ENCODE measurements at places on chromosomes 7 and 10.

DNA sequence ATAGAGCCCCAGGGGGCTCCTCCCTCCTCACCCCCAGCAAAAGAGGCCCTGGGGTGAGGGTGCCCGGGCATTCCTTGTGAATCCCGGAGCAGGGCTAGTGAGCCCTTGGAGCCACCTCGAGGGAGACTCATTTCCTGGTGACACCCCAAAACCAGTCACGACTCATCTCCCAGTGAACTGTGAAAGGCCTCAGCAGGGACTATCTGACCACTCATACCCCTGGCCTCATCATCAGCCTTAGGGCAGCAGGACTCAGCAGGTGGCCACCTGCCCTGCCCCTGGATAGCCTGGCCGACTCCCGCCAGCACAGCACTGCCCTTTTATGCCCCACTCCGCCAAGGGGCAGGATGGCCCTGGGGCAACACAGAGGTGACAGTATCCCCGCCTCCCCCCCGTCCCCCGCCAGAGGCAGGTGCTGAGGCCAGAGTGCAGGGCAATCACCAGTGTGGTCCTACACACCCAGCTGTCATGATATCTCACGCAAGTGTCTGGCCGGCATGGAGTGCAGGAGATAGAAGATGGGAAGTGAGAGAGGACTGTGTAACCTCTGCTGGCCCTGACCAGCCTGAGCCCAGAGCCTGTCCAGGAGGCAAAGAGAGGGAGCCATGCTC lies 3.2 kb downstream of the SNCG start:
- DNase-seq = no peak

DNA sequence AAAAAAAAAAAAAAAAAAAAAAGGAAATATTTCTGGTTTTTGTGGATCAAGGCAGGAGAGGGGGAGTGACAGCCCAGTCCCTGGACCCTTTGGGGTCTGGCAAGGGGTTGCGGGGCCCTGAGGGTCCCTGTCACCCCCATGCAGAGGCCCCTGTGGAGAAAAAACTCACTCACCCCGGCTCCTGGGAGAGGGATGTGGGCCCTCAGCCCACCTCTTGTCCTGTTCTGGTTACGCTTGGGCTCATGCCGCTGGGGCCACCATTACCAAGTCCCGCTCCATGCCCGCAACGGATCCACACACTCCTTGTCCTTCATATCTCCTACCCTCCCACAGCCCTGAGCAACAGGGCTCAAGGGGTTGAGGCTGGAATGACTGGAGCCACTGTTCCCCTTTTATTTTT lies 1.0 kb upstream of the TMEM184A start:
- DNase-seq = no peak

GRCh38 chr7:118080947-118081346 lies 103.0 kb upstream of the LSM8 start:
- peak; percentile 81 for DNase-seq

DNA sequence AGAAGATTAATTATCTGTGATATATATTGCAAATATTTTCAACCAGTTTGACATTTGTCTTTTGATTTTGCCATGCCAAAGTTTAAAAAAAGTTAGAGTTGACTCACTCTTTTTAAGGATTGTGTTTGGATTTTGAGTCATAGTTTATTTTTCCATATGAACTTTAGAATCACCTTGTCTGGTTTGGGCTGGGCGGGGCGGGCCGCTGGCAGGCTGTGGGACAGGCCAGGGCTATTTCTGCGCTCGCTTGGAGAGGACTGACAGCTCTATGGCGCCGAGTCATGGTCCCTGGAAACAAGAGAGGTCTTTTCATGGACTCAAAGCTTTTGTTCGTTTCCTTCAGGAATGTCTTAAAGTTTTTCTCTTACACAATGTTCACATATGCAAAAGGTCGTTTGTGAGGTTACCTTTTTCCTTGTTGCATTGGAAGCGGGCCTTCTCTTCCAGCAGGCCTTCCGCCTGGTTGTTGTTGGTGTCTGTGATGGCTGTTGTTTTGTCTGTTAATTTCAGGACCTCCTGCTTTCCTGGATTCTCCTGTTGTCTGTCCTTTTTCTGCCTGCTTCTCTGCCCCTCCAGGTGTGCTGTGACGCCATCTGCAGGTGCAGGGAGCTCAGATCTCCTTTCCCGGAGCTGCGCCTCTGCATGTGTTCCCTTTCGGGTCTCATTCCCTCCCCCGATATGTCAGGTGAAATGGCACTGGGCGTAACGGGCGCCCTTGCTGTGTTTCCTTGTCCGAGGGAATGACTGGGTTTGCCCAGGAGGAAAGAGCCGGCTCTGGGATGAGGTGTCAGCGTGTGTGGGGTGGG lies 53.8 kb downstream of the INPP5A start:
- peak; percentile 69 for DNase-seq

DNA sequence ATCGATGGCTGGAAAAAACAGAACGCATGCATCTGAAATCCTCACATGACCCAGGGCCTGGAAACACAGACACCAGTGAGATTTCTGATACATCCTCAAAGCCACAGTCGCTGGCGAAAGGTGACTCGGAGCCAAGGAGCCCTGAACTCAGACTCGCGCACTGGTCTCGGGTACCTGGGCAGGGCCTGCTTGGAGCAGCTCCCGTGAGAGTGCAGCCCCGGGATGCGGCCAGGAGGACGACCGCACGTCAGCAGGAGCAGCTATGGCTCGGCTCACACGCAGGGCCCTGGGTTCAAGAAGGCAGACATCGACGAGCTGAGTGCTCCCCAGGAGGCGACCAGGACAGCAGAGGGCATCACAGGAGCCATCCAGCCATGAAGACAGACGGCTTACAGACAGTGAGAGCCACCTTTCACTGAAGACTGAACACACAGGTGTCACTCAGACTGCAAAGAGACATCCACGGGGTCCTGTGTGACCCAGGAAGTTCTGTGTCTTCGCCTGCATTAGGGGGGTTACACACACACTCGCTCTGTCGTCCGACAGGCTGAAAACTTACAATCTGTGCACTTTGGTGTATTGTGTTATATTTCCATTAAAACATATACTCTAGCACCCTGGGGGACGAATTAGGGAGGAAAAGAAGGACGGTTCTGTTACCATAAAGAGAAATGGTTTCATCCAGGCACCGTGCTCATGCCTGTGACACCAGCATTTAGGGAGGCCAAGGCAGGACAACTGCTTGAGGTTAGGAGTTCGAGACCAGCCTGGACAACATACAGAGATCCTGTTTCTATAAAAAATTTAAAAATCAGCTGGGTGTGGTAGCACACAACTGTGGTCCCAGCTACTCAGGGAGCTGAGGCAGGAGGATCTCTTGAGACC lies 227.7 kb downstream of the MAD1L1 start:
- no peak for DNase-seq

GRCh38 chr7:157930441-157930840 lies 593.6 kb downstream of the DNAJB6 start:
- no peak for DNase-seq

- no peak for DNase-seq
Measured at GRCh38 chr10:29056729-29057128, 232.1 kb upstream of the LYZL1 start.

DNA sequence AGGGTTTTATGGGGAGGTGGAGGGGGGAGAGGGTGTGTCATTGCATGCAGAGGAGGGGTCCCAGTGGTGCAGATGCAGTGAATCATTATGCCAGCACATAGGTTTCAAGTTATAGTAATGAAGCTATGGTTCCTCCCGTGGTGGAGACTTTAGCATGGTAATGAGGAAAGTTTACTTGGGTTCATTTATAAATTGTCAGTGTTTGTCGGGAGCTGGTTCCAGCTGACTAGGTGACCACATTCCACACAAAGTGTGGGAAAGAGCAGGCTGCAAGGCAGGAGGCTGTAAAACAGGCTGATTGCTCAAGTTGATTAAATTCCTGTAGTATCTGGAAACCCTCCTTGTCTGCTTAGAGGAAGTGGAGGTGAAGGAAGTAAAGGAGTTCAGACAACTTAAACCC lies 78.9 kb downstream of the SRI start:
- DNase-seq = peak; percentile 53

DNA sequence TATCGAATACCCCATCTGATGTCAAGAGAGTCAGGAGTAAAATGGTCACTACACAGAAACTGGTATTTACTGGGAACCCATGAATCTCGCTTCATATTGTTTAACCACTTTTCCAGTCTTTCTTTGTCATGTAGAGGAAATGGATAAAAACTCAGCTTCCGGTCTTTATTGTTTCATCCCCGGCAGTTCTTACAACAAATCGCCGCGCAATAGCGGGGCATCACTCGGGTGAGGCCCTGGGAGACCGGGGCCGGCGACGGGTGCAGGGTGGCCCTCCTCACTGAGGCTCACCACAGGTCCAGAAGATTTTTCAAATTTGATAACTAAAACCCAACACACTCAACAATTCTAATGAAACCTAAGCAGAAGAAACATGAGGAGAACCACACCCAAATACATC lies 35.6 kb upstream of the PTPRN2 start:
- no peak for DNase-seq

DNA sequence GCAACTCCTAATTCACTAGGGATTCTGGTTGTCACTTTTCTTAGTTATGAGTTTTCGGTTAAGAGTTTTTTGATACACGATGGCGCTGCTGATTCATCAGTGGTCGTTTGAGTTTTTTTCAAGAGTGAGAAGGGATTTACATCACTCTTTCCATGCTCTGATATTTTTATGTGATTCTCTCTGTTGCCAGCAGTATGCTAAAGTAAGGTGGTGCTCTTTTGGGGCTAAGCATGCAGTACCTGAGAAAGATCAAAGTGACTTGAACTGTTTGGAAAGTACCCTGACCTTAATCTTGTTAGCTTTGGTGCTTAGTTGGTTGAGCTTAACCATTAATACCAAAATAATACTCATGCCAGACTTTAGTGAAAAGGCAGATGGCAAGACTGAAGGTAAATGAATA lies 28.1 kb downstream of the STAMBPL1 start:
- no peak for DNase-seq

DNA sequence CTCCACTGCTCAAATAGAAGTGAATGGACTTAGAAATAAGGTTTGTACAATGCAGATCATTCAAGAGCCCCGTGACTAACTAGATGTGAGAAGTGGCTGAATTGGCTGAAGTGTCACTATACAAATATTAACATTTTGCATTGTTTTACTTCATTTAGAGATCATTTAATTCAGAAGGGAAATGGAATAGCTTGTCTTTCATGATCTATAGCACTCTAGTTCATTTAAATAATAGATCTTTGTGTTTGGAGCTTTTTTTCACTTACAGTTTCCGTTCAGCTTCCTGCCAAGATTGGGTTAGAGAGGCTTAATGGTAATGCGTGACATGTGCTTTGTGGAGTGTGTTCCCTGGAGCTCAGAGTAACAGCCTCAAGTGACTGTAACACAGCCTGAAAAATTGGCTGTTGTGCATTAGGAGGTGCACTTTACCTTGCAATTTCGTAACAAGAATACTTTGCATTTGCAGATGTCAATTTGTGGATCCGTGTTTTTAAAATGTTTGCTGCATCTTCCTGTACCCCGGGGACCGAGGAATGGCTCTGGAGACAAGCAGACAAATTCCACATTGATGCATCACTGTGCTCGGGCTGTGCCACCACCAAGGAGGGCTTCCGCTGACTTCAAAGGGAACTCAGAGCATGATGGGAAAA lies 170.3 kb downstream of the NRP1 start:
- no peak for DNase-seq

- DNase-seq = no peak
Measured at GRCh38 chr10:96188916-96189315, 58.8 kb downstream of the ZNF518A start.

DNA sequence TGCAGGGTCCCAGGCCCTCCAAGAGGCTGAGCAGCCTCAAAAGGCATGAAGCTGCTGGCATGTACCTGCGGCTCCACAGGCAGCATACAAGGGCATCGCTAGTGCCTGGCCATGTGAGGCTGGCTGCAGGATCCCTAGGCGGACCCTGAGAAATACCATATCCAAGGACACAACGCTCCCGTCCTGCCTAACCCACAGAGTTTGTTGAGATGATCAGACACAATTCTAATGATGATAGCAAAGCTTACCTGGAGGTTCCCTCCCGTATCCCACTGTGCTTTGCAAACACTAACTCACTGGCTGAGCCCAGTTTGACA lies 17.3 kb downstream of the CLRN3 start:
- DNase-seq = no peak

DNA sequence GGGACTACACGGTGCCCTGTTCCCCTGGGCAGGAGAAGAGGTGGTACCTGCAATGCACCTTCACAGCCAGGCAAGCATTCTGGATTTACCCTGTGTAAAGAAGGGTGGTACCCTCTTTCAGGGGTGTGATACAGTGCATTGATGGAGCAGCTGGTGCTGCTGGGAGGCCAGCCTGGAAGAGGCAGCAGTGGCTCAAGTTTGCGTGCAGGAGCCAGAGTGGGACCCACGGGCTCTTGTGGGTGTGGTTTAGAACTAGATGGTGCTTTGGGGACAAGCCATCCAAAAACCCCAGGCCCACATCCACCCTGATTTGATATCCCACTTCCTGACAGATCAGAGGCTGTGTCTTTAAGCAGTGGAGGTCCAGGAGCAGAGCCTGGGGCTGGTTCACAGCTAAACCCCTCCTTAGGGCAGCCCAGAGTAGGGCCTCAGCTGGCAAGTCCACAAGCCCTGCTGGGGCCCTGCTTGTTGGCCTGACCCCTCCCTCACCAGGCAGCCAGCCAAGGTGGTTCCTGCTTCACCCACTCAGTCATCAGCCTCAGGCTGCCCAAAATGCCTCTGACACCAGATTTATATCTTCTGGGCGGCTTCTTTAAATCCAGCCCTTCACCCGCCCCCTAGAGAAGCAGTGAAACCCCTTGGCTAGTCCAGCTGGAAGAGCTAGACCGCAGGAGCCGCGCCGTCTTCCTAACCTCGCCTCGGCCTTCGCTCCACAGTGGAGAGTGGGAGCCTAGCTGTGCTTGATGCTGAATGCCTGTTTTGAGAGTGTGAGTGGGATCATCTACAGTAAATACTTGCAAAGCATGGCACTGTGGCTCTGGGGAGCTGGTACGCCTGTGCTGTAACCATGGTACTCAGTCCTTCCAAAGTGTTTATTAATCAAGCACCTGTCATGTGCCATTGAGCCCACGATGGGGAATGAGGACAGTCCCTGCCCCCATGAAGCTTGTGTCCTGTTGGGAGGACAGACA lies 1.4 kb upstream of the ASIC3 start:
- no peak for DNase-seq

GRCh38 chr10:100568912-100569311 lies 33.2 kb downstream of the HIF1AN start:
- DNase-seq = no peak

DNA sequence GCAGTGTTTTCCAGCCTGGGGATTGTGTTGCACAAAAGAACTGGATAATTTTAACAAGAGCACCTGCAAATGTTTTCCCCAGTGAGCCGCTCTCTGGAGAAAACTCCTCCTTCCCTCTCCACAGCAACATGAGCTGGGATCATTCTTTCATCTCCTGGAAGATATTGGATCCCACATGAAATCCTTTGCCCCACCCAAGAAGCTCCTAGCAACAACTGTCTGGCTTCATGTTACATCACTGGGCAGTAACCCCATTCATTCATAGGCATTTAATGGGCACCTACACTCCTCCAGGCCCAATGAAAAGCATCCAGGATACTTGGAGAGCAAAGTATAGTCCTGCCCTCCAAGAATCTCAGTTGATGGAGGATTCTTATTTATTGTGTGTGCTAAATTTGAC lies 27.2 kb downstream of the LSM5 start:
- no peak for DNase-seq

Data from LoVo (cell line).